ENCODE measurements at places on chromosomes 12 and 14.
A peak's percentile ranks its signal among the peaks of the same experiment; 100 is the strongest.

DNA sequence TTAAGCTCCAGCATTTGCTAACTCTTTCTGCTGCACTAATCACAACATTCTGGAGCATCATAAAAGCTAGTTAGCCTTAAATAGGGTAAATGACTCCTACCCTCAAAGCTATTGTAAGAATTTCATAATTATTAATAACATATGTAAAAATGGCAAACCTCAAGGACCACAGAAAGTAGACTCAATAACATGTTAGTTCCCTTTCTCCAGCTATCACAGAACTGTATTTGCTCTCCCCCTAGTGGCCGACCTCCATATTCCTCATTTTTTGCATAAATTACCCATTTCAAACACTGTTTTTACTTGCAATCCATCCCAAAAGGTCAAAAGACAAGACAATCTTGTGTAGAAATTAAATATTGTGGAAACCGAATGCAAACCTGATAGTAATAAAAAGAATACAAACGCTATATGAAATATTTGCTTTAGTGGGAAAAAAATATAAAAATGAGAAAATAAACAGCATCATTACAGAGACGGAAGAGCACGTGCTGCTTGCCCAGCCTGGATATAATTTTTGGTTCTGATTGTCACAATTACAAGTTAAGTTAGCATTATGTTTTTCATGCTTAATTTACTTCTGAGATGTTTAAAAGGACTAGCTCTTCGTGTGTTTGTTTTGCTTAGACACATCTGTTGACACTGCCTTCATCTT is 97.9 kb downstream of the RERGL start:
- DNase-seq = no peak

GRCh38 chr14:64692189-64692985 is 11.8 kb upstream of the PLEKHG3 start:
- no peak for DNase-seq

DNA sequence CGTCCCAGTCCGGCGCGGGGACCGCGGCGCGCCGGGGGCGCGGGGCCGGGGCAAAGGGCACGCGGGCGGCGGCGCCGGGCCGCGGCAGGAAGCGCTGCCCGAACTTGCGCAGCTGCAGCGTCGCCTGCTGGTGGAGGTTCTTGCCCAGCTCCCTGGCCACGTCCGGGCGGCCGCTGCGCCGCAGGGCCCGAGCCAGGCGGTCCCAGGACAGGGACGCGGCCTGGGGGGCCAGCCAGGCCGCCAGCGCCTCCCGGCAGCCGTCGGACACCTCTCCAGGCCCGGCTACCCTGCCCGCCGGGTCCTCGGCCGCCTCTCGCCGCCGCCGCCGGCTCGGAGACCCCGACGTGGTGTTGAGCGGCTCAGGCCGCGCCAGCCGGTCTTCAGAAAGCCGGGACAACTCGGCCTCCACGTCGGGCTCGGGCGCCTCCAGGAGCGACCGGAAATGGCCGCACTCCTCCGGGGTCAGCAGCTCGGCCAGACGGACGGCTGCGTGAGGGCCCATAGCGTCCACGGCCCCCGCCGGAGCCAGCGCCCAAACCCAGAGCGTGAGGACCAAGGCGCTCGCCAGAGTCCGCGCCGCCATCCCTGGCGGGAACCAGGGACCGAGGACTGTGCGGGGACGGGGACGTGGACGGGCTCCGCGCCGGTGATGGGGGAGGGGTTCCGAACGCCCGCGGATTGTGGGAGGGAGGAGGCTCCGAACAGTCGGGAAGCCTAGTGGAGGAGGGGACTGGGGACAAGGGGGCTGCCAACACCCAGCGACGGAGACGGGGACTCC is 34.0 kb downstream of the FIGNL2 start:
- DNase-seq = peak; percentile 68

DNA sequence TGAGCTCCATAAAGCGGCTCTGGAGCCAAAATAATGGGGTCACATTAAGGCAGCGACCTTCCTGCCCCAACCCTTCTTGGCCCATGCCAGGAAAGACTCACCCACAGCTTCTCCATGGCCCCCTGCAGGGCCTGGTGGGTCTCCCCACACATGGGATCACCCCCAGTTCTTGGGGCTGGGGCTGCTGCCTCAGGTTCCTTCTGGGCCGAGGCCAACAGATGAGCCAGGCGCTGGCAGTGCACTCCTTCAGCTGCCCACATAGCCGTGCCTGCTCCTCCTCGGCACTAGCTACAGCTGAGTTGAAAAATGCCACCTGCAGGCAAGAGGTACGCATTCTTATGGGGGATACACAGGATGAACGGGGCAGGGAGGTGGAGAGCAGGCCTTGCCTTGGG is 14.8 kb upstream of the BLTP3B start:
- no peak for DNase-seq

GRCh38 chr12:10205220-10205807 is 7.4 kb upstream of the GABARAPL1 start:
- DNase-seq = no peak

GRCh38 chr14:106840991-106841390 is 1314.6 kb downstream of the TMEM121 start:
- no peak for DNase-seq

GRCh38 chr12:12221560-12221959 is 45.3 kb downstream of the LRP6 start:
- no peak for DNase-seq

DNA sequence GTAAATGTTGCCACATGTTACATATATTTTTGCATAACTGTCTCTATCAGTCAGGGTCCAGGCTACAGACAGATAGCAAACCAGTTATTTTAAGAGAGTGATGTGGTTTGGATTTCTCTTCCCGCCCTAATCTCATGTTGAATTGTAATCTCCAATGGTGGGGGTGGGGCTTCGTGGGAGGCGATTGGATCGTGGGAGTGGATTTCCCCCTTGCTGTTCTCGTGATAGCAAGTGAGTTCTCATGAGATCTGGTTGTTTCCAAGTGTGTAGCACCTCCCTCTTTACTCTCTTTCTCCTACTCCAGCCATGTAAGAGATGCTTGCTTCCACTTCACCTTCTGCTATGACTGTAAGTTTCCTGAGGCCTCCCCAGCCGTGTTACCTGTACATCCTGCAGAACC is 704.2 kb upstream of the TBX3 start:
- no peak for DNase-seq

DNA sequence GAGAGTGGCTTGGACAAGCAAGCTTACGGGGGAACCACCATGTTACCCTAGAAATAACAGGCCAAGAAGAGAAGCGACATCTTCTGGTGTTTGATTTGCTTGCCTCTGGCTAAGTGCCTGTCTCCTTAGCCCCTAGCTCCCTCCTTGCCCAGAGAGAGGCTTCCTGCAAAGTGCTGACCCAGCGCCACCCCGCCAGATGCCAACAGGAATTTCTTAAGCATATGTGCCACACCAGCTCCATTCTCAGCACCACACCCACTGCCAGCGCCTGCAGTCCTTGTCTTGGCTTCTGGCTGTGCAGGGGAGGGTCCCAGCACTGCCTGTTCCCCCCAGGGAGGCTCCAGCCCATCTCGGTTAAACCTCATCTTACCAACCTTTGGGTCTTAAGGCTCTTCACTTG is 74.2 kb upstream of the NCOR2 start:
- no peak for DNase-seq

DNA sequence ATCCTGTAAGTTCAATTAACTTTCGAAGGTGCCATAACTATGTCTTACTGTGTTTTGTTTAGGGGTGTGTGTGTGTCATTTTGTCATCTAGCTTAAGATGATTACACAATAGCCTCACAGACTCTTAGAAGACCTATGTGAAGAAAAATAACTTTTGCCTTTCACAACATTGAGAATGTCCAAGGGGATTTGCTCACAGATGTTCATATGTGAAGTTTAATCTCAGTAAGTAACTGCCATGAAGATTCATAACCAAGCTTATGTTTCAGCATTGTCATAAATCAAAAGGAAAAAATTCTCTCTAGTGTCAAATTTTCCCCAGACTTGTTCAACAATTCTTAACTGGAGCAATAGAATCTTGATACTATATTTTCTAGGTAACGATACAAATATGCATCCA is 226.1 kb upstream of the PRKD1 start:
- DNase-seq = no peak

DNA sequence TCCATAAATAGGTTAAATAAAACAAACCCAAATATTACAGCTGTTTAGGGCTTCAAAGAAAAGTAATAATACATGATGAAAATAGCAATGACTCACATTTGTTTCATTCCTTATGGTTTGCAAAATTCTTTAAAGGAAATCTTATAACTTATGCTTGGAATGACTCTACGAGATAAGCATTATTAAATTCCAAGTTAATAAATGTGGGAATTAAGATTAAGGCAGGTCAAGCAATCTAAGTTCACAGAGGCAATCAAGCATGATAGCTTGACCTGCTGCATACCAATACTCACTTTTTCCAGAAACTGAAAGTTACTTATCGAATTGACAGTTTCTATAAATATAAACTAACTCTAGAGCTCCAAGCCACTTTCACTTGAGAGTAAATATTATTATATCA is 1002.9 kb upstream of the SEL1L start:
- no peak for DNase-seq

GRCh38 chr12:113797535-113797868 is 168.6 kb downstream of the RBM19 start:
- DNase-seq = no peak

DNA sequence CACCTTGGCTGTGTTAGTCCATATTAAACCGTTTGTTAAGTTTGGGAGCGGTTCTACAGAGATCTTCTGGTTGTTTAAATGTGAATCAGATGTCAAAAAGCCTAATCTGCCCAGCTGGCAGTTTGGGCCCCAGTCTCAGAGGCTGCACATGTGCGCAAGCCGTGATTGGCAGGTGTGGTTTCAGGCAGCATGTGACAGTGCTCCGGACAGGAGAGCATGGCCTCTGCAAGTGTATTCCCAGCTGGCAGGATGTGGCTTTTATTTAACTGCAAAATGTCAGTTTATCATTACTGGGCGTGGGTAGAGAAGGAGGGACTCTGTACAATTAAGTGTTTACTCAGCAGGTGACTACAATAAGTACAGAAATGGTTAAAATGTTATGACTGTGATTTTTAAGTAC is 77.5 kb downstream of the PELI2 start:
- no peak for DNase-seq

DNA sequence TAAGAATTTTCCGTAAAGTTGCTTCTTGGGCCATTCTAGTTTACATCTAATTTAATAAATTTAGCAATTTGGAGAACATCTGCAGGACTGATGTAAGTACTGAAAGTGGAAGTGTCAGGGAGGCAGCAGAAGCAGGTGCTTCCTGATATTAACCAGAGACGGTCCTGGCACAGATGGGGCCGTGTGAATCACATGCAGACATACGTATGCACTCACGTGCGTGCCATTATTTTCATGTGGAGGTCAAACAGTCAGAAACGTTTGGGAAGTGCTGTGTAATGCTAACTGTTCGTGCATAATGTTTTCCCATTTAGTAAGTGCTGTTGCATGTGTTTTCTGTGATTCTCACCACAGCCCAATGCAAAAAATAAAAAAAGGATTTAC is 87.8 kb upstream of the DYNC1H1 start:
- DNase-seq = no peak

DNA sequence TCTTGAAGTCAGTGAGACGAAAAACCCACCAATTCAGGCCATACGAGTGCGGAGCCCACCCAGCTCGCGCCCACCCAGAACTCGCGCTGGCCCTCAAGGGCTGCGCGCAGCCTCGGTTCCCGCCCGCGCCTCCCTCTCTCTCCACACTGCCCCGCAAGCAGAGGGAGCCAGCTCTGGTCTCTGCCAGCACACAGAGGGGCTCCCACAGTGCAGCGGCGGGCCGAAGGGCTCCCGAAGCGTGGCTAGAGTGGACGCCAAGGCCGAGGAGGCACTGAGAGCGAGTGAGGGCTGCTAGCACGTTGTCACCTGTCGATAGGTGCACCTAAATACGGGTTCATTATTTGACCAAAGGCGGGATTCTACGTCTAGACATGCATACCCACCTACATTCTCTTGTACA is 2.2 kb upstream of the CDKN3 start:
- DNase-seq = no peak

GRCh38 chr12:25694072-25694471 is 141.0 kb upstream of the LMNTD1 start:
- no peak for DNase-seq

- DNase-seq = no peak
Measured at GRCh38 chr12:6839482-6840201, 1.1 kb upstream of the GNB3 start.

DNA sequence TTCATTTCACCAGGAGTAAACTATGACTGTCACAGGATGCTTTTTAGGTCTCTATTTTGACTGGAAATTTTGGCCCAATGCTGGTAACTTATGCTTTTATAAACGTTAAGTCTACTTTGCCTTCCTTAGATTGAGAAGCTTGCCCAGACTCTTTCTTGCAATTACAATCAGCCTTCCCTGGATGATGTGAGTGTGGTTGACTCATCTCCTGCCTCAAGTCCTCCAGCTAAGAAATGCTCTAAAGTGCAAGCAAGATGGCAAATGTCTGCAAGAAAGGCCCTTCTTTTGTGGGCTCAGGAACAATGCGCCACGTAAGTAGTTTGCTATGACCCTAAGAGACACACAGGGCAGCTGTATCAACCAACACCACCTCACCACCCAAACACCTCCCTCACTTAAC is 96.9 kb downstream of the SYNE2 start:
- DNase-seq = no peak

GRCh38 chr14:53147208-53147607 is 5.9 kb downstream of the DDHD1 start:
- no peak for DNase-seq

DNA sequence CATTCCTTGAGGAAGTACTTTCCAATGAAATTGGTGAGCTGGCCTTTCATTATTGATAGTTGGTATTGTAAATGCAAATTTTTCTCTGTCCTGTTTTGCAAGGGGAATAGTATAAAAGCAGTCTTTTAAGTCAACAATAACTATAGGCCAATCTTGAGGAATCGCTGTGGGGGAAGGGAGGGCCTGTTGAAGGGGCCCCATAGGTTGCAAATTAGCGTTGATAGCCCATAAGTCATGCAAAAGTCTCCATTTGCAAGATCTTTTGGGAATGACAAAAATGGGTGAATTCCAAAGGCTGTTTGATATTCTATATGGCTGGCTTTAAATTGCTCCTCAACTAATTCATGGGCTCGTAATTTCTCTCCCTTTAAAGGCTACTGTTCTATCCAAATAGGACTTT is 143.6 kb downstream of the TMEM117 start:
- no peak for DNase-seq

DNA sequence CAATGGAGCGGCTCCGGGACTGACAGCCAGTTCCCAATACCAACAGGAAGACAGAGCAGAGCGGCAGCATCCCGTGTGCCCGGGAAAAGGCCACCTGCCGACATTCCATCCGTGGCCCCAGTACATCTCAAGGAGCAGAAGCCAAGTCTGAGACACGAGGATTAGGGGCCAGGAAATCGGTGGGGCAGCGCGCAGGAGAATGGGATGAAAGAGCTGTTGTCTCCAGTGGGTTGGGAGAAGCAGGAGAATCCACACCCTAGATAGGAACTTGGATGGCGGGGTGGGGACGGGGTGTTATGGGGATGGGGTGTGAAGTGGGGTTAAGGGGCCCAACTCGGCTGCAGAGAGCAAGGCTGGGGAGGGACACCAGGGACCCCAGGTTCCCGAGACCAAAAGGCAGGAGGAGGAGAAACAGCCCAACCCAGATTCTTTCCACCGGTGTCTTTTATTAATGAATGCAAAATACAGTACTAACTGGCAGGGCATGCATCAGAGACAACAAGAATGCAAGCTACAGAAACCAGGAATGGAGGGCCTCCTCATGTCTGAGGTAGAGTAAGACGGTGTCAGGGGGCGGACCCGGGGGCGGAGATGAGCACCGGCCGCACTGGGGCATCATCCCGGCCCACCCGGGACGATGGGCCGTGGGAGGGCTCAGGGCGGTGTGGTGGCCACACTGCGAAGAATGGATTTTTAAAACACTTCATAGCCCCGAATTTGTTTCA is 50.3 kb downstream of the BEGAIN start:
- DNase-seq = no peak

Measured in iPS DF 6.9 (cell line).